ENCODE measurements at places on chromosomes 1 and 21. TPM values are rescaled to one million over a fixed set of nuclear protein-coding genes. Genes with fewer than 3 reads are reported as not detected.

Gene PRR9
- total RNA-seq, result 2.1 TPM

Gene PCSK9
- 37.3 TPM for total RNA-seq

Gene ELAPOR1
- under 0.01 TPM for total RNA-seq

Gene OR2T2
- total RNA-seq, result not detected

Gene TSPAN2
- total RNA-seq, result 2.6 TPM

Gene GPATCH3
- 10.6 TPM for total RNA-seq

Gene CFHR2
- not detected for total RNA-seq

Gene SPATA1
- total RNA-seq, result 0.14 TPM

Gene TMEM59
- total RNA-seq, result 349 TPM

Gene ARHGEF10L
- total RNA-seq, result 4.1 TPM

Gene FOXO6
- 0.14 TPM for total RNA-seq
